ENCODE measurements at places on chromosomes 7 and 10.

GRCh38 chr7:121331574-121331973, 2.8 kb downstream of the WNT16 start:
- H3K36me3 ChIP-seq: no peaks in the 10 kb centered on the region
- H3K27me3 ChIP-seq: no peaks in the 10 kb centered on the region
- H3K4me3 ChIP-seq: no peak overlapping the region
- no peaks in the 10 kb centered on the region for H3K4me1 ChIP-seq
- DNase-seq: no peak

DNA sequence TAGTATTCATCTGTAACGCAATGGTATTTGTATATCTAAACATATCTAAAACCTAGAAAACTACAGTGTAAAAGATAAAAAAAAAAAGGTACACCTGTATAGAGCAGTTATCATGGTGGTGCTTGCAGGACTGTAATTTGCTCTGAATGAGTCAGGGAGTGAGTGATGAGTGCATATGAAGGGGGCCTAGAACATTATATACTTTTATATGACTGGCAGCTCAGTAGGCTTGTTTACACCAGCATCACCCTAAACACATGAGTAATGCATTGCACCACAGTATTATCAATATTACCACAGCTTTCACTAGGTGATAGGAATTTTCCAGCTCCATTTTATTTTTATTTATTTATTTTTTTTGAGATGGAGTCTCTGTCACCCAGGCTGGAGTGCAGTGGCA, 40.8 kb downstream of the TRIM24 start:
- H3K4me3 ChIP-seq: no peak overlapping the region
- no peak overlapping the region for H3K27ac ChIP-seq
- H3K36me3 ChIP-seq: peaks cover 31% of the 10 kb centered on the region
- DNase-seq: no peak
- no peaks in the 10 kb centered on the region for H3K4me1 ChIP-seq
- no peaks in the 10 kb centered on the region for H3K27me3 ChIP-seq

GRCh38 chr7:116173051-116174028, 37.0 kb upstream of the TES start:
- H3K27me3 ChIP-seq: no peaks in the 10 kb centered on the region
- H3K36me3 ChIP-seq: no peaks in the 10 kb centered on the region
- peak; percentile 41 for DNase-seq

DNA sequence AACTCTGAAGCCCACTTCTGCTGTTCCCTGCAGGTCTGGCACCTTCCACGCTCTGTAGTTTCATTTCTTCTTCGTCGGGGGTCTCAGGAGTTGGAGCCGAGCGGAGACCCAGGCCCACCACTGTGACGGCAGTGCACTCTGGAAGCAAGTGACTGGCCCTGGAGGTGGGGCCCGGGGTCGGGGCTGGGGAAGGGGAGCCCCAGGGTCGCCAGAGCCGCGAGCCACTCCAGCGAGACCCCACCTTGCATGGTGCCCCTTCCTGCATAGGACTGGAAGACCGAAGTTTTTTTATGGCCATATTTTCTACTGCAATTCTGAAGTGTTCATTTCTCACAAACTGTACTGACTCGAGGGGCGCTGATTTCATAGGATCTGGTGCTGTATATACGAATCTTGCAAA, 172.8 kb downstream of the CCDC3 start:
- no peaks in the 10 kb centered on the region for H3K4me1 ChIP-seq
- no peaks in the 10 kb centered on the region for H3K36me3 ChIP-seq
- DNase-seq: no peak
- H3K4me3 ChIP-seq: no peak overlapping the region

DNA sequence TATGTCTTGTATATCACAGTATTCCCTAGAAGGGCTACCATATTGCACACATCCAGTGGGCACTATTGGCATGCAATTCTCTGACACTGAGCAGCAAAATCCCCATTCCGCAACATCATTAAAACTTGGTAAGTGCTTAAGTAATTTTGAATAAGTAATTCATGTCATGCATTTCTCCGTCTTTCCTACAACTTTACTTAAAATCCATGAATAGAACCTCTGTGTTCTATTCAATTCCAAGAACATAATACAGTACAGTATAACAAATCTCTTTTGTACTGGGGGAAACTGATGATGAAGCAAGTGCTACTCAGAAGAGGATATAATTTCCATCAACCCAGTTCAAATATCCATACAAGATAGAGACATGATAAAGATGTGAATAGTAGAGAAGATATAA, 80.9 kb upstream of the SEMA3C start:
- no peaks in the 10 kb centered on the region for H3K27me3 ChIP-seq
- no peak for DNase-seq
- no peak overlapping the region for H3K4me3 ChIP-seq
- no peaks in the 10 kb centered on the region for H3K36me3 ChIP-seq
- H3K27ac ChIP-seq: no peak overlapping the region

DNA sequence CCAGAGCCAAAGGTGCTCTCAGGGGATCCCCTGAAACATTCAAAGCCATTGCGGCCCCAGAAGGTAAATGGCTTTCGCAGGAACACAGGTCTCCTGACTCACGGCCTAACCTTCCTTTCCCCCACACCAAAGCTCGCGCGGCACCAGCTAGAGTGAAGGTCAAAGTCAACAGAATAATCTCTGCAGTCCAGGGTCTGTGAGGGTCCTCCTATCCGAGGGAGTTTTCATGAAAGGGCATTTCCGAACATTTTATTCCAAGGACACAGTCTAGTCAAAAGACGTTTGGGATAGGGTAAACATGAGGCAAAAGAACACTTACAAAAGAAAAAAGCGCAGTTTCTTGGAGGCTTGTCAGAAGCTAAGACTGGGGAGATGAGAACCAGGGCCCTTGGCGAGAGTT, 559 bp upstream of the STEAP2 start:
- H3K36me3 ChIP-seq: no peaks in the 10 kb centered on the region
- no peaks in the 10 kb centered on the region for H3K4me1 ChIP-seq
- no peak overlapping the region for H3K4me3 ChIP-seq
- no peaks in the 10 kb centered on the region for H3K27me3 ChIP-seq

- H3K4me1 ChIP-seq: no peaks in the 10 kb centered on the region
- no peaks in the 10 kb centered on the region for H3K36me3 ChIP-seq
- H3K4me3 ChIP-seq: no peak overlapping the region
- no peak overlapping the region for H3K27ac ChIP-seq
These were observed 51.6 kb downstream of the SEM1 start for GRCh38 chr7:96658022-96658412.

GRCh38 chr10:73131301-73131700, 21.0 kb downstream of the NUDT13 start:
- DNase-seq: no peak
- no peak overlapping the region for H3K4me3 ChIP-seq
- no peaks in the 10 kb centered on the region for H3K4me1 ChIP-seq
- no peaks in the 10 kb centered on the region for H3K27me3 ChIP-seq
- H3K27ac ChIP-seq: no peak overlapping the region

GRCh38 chr7:127863082-127863481, 168.2 kb downstream of the LRRC4 start:
- H3K27me3 ChIP-seq: no peaks in the 10 kb centered on the region
- DNase-seq: no peak
- no peaks in the 10 kb centered on the region for H3K36me3 ChIP-seq
- H3K4me3 ChIP-seq: no peak overlapping the region
- H3K27ac ChIP-seq: no peak overlapping the region
- H3K4me1 ChIP-seq: peaks cover 5% of the 10 kb centered on the region

- H3K27ac ChIP-seq: no peak overlapping the region
- no peaks in the 10 kb centered on the region for H3K4me1 ChIP-seq
- H3K4me3 ChIP-seq: no peak overlapping the region
These were observed 105.1 kb downstream of the SEC61G start for GRCh38 chr7:54653905-54654304.

GRCh38 chr10:14751921-14752320, 22.8 kb downstream of the FAM107B start:
- H3K36me3 ChIP-seq: no peaks in the 10 kb centered on the region
- H3K4me1 ChIP-seq: no peaks in the 10 kb centered on the region
- H3K27ac ChIP-seq: no peak overlapping the region
- no peak overlapping the region for H3K4me3 ChIP-seq
- DNase-seq: no peak

DNA sequence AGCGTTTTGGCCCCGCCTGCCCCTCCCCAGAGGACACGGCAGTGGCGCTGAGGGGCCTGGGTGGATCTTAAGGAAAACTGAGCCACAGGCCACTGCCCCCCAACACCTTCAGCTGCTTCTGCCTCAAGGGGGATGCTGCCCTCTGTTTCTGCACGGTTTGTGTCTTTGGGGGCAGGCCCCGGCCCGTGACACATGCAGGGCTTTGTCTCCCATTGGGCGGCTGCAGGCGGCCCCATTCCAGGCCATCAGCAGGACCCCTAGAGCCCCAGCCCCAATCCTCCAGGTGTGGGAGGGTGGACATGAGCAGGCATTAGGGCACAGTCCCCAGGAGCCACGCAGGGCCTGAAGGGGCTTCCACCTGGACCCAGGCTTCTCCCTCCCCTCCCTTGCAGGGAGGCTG, 25.3 kb upstream of the PPP2R2D start:
- DNase-seq: no peak
- H3K27ac ChIP-seq: no peak overlapping the region
- H3K36me3 ChIP-seq: no peaks in the 10 kb centered on the region
- no peak overlapping the region for H3K4me3 ChIP-seq

DNA sequence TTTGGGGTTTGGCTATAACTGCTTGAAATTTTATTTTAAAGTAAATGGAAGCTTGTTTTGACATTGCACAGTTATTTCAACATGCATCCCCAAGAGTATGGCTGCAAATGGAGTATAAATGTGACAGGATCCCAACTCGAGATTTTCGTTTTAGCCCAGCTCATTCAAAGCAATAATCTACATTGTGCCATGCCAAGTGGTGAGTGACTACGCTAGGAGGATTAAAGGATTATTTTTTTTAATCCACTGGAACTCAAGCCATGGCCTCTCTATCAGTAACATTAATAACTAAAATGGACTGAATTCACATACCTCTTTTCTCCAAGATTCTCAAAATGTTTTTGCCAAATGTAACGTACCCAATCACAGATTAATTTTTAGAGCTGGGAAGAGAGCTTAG, 60.6 kb upstream of the AUTS2 start:
- H3K27ac ChIP-seq: no peak overlapping the region
- no peaks in the 10 kb centered on the region for H3K27me3 ChIP-seq
- no peaks in the 10 kb centered on the region for H3K36me3 ChIP-seq
- H3K4me1 ChIP-seq: no peaks in the 10 kb centered on the region

DNA sequence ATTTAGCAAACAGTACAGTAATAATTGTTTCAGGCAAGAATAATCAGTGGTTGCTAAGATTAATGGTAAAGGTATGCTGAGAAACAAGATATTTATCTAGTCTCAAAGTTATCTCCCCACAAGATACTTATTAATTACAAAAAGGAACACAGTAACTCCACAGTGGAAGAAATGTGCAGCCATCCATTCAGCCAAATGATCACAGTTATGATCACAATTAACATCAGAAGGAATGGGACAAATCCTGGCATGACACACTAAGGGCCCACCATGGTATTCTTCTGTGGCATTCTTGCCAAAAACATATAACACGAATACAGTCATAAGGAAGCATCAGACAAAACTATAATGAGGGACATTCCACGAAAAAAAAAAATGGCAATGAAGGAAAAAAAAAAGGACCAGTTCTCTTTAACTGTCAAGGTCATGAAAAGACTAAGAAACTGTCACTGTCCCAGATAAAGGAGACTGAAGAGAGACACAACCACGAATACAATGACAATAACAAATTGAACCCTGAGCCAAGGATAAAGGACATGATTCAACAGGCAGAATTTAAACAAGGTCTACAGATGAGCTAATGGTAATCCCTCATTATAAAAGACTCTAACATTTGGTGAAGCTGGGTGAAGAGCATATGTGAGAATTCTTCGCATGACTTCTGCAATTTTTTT, 20.9 kb downstream of the NUDCD3 start:
- no peak for DNase-seq
- H3K4me3 ChIP-seq: no peak overlapping the region
- H3K27me3 ChIP-seq: no peaks in the 10 kb centered on the region
- no peaks in the 10 kb centered on the region for H3K4me1 ChIP-seq
- H3K36me3 ChIP-seq: peaks cover 68% of the 10 kb centered on the region

- no peak overlapping the region for H3K27ac ChIP-seq
- H3K4me3 ChIP-seq: no peak overlapping the region
- no peaks in the 10 kb centered on the region for H3K36me3 ChIP-seq
- H3K4me1 ChIP-seq: no peaks in the 10 kb centered on the region
- no peak for DNase-seq
These were observed 140.8 kb upstream of the PTN start for GRCh38 chr7:137484326-137484725.

DNA sequence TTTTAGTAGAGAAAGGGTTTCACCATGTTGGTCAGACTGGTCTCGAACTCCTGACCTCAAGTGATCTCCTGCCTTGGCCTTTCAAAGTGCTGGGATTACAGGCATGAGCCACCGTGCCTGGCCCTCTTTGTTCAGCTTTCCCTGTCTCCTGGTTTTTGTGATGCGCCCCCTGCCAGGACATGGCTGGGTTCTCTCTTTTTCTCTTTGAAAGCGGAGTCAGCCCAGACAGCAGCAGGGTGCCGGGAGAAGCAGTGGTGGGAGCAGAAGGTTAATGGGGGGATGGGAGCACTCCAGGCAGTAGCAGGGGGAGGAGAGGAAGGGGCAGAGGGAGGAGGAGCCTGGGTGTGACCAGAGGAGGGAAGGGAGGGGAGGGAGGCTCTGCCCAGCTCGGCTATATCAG, 1.8 kb downstream of the MUC3A start:
- H3K27ac ChIP-seq: no peak overlapping the region
- H3K4me1 ChIP-seq: no peaks in the 10 kb centered on the region
- peaks cover 10% of the 10 kb centered on the region for H3K27me3 ChIP-seq
- H3K36me3 ChIP-seq: no peaks in the 10 kb centered on the region
- H3K4me3 ChIP-seq: no peak overlapping the region

GRCh38 chr7:77806425-77806824, 7.9 kb downstream of the PHTF2 start:
- H3K27me3 ChIP-seq: no peaks in the 10 kb centered on the region
- no peaks in the 10 kb centered on the region for H3K36me3 ChIP-seq
- no peak overlapping the region for H3K27ac ChIP-seq
- H3K4me3 ChIP-seq: no peak overlapping the region
- no peak for DNase-seq

DNA sequence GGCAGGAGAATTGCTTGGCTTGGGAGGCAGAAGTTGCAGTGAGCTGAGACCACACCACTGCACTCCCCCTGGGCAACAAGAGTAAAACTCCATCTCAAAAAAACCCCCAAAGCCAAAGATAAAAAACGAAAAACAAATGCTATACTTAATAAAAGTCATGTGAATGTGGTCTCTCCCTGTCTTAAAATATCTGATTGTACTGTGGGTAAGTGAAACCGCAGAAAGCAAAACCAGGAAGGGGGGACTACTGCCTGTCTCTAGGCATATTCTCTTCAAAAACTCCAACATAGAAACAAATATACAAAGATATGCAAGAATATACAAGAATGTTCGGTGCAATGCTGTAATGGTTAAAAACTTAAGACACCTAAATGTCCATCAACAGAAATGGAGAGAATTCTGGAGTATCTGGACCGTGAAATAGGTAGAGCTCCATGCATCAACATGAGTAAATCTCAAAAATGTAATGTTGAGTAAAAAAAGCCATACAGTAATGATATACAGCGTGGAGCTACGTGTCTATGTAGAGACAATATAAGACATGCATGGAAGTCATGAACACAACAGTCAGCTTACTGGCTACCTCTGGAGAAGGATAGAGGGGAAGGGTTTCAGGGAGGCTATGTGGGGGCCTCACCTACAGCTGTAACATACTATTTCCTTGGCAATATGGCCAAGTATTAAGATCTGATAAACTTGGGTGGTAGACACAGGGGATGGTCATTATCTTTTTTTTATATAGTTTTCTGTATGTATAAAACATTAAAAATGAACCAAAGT, 2.1 kb downstream of the ZNF394 start:
- peak overlapping the region; percentile 52 for H3K27ac ChIP-seq
- peak overlapping the region; percentile 96 for H3K4me3 ChIP-seq
- H3K4me1 ChIP-seq: peaks cover 34% of the 10 kb centered on the region
- DNase-seq: no peak
- peaks cover 55% of the 10 kb centered on the region for H3K36me3 ChIP-seq
